ENCODE measurements at places on chromosomes 6 and 20.
A peak's percentile ranks its signal among the peaks of the same experiment; 100 is the strongest.

DNA sequence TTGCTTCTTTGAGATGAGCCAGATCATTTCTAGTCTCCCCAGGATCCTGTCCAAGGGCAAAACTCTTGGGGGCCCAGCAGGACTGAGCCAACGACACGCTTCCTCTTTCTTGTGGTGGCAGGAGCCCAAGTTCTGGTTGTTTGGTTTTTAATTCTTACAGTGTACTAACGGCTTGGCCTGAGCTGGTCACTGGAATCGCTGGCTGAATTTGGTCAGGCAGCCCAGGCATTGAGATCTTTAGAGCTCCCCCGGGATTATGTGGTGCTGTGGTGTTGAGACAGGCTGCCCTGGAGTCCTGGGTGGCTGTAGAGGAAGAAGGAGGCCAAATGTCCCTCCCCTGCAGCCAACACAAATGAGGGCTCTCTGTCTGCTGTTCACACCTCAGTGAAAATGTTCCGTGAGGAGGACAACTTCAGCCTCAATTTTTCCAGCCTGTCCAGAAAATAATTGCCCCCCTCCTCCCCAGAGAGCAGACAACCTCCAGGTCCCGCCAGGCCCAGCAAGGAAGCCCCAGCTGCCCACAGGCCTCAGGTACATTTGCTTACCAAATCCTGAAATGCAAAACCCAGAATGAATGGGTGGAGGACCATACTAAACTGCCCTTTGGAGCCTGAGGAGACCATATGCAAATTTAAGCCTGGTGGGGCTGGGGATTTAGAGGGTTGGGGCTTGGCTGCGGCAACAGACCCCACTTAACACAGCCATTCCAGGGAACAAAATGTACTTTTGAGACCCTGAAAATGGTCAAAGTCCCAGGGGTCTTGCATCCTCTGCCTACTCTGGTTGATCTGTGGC is 23.6 kb downstream of the BNIP5 start:
- no peak for DNase-seq

GRCh38 chr6:51120016-51120415 is 301.3 kb downstream of the TFAP2B start:
- no peak for DNase-seq

GRCh38 chr6:56176741-56177140 is 70.6 kb downstream of the COL21A1 start:
- DNase-seq = no peak

DNA sequence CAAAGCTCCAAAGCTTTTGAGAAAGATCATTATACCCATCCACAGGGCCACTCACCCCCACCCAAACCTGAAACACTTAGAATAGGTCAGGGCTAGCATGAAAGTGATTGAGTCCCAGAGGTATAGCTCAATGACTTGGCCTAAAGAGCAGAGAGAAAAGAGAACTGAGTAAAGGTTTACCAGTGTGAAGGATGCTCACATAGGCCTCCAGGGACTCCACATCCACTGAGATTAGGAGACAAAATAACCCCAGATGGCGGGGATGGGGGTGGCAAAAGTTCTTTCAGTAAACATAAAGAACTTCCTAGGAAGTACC is 12.2 kb downstream of the SAYSD1 start:
- DNase-seq = no peak

DNA sequence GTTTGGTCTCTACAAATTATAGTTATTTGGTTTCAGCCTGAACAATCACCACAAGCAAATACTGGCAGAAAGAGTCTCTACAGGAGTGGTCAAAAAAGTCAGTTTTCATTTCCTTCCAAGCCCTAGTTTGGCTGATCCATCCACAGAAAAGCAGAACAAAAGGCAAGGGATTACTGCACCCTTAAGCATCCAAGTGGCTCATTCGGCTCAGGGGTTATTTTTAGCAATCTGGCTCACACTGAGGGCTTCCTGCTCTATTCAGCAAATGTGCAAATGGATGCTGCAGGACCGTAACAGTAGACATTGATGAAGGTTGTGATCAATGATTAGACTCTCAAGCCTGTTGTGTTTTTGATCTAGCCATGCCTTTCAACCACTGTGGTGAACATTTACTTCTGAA is 62.2 kb upstream of the FABP7 start:
- DNase-seq = no peak

- DNase-seq = no peak
These were observed 174.4 kb upstream of the KCNK16 start for GRCh38 chr6:39496915-39497314.

DNA sequence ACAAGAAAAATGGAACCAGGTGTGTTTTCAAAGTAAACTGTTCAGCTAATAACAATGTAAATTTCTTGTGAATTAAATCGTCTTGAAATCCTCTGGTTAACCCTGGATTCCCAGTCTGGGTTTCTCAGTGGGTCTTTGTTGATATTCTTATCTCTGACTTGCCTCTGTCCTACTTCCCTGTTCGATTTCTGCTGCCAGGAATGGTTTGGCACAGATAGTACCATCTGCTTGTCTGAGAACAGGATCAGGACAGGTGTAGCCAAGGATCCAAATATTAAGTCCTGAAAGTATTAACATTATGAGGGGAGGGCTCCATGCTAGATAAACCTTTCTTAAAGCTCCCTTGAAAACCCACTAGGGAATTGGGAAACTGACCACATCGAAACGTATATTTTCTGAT is 30.1 kb downstream of the ARFGEF2 start:
- no peak for DNase-seq

DNA sequence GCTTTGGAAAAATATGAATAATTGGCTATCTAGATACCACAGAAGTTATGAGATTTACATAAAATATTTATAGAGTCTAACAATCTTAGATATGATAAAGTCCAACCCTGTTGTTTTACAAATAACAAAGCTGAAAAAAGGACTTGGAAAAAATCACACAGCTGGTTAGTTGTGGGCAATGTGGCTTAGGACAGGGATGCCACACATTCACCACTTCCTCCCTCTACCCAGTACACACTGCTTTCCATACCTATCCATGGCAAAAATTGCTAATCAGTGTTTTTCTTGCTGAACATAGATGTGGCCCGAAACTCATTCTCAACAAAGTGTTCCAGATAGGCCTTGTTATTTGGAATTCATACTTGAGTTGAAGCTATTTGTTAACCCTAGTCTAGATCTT is 147.3 kb upstream of the BMP5 start:
- DNase-seq = no peak

- DNase-seq = no peak
These were observed 184.7 kb upstream of the PREP start for GRCh38 chr6:105587349-105588122.

DNA sequence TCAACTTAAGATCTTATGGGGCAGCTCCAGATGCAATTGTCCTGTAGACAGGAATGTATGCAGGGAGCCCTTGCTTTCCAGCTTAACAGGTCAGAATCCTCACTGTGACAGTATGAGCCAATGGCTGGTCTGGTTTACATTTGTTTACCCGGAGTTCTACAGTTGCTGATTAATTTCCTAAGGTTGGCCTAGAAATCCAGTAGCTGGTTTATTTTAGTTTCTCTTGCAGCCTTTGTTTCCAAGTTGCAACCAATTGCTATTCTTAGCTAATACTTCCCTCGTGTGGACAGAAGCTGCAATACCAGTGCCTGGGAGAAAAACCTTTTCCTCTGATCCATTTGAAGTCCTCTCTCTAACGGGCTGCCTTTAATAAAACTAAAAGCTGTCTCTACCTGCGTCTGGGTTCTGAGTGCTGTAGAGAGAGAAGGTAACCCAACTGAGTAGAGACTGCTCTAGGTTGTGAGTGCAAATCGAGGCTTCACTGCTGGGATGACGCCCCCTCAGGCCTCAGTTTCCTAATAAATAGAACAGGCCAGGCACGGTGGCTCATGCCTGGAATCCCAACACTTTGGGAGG is 45.9 kb downstream of the ZNF217 start:
- peak; percentile 62 for DNase-seq

DNA sequence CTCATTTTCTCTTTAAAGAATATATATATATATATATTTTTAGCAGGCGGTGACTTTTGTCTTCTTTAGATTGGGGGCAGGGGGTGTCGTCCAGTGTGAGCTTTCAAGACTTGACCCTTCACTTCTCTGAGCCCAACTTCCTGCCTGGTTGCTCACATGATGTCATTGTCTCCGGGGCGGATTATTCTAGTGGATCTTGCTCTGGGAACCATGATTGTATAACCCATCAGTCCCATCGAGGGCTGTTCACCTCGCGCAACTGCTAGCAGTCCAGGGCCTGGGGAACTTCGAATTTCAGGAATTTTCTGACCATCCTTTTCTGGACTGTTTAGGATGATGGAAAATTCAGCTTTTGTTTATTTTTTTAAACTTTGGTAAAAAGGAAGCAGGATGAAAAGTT is 1.0 kb downstream of the IGF2R start:
- DNase-seq = no peak

DNA sequence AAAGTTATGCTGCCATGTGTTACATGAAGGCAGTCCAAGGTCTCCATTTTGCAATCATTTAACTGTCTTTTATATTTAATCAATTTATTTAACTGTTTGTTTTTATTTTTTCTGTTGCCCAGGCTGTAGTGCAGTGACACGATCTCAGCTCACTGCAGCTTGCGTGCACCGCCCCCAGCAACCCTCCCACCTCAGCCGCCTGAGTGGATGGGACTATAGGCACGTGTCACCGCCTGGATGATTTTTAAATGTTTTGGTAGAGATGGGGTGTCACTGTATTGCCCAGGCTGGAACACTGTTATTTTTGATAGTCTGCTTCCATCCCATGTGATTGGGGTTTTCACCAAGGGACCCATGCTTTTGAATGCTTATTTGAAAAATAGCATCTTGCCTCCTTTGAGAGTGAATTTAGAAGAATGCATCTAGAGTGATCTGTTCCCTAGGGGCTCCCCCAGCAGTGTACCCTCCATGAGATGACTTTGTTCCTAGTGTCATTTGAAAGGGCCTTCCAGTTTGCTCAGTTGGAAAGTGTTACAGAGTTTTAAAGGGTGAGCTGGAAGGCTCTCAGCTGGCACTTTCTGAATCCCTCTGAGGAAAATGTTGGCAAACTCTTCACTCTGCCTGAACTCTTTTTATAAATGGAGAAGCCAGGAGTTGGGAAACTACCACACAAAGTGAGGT is 143.4 kb downstream of the JARID2 start:
- DNase-seq = no peak

GRCh38 chr6:13278164-13278563 is 50.2 kb downstream of the TBC1D7 start:
- DNase-seq = no peak

DNA sequence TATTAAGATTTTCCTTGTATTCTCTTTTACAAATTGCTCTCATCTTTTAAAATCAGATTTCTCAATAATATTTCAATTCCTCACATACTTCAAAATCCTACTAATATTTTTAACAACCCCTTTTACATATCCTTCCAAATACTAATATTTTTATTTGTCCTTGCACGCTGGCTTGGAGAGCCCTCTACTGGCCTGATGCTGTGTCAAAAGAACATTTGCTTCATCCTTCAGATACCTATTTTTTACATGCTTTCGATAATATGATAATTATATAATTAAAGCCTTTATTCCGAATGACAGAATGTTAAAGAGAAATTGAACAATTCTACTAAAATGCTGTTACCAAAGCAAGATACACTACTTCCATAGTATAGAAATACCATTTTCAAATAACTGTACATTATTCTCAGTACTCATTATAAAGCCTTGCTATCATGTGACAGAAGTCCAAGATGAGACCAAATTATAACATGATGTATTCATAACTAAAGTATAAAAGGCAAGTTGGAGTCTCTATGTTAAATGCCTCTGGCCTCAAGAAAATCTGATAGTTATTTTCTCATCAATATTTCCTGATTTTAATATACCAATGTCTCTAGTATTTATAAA is 39.0 kb upstream of the PLN start:
- DNase-seq = no peak

GRCh38 chr6:127090051-127090450 is 28.4 kb upstream of the RSPO3 start:
- no peak for DNase-seq
